ENCODE measurements at places on chromosomes 1 and 21.

DNA sequence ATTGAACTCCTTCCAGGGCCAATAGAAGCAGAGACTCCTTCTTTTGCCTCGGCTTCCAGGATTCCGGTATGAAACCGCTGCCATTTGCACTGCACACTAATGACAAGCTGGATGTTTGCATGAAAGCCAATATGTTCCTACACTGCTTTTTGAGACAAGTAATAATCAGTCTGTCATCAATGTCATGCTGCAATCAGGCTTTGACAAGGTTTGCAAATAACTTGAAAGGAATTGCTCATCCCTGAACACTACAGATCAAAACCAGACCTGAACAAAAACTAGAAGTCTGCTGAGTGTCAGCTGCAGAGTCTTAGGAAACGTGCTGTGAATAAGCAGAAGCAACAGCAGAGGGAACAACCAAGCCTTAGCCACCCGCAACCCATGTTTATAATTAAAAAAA lies 720.7 kb upstream of the CXADR start:
- no peak for DNase-seq

DNA sequence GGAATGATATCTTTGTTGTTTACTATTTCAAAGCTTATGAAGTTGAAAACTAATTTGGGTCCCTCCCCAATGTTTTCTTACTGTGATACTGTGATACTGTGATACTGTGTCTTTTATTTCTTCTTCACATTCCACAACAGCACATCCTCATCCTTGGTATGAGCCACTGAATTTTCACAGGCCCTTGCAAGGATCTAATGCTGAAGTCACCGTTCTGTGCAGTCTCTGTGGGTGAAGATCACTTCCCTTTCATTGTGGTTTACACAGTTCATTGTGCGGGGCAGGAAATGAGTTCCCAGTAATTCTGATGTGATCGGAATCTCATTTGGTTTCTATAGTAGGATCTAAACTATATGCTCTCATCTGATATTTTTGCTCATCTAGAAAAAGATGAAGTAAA lies 32.1 kb upstream of the PAXBP1 start:
- DNase-seq: no peak

DNA sequence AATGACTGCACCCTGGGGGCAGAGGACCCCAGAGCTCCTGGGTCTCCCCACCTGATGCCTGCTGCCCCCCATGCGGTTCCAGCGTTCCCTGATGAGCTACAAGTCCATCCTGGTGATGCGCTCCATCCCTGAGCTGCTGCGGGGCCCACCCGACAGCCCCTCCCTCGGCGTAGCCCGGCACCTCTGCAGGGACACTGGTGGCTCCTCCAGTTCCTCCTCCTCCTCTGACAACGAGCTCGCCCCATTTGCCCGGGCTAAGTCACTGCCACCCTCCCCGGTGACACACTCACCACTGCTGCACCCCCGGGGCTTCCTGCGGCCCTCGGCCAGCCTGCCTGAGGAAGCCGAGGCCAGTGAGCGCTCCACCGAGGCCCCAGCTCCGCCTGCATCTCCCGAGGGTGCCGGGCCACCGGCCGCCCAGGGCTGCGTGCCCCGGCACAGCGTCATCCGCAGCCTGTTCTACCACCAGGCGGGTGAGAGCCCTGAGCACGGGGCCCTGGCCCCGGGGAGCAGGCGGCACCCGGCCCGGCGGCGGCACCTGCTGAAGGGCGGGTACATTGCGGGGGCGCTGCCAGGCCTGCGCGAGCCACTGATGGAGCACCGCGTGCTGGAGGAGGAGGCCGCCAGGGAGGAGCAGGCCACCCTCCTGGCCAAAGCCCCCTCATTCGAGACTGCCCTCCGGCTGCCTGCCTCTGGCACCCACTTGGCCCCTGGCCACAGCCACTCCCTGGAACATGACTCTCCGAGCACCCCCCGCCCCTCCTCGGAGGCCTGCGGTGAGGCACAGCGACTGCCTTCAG lies 35.5 kb downstream of the TRIM11 start:
- no peak for DNase-seq

DNA sequence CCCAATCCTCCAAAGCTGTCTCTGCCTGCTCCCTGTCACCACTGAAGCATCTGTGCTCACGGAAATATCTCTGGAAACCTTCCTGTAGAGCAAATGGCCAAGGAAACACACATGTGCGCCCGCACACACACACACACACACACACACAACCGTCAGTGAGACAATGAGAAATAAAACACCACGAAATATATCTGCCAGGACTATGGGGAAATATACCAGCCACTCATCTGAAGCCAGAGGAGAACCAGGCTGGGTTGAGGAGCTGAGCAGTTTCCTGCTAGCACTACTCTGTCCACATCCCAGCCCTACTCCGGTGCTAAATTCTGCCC lies 25.1 kb upstream of the PLXNA2 start:
- no peak for DNase-seq

GRCh38 chr1:226276077-226276682 lies 32.8 kb downstream of the LIN9 start:
- no peak for DNase-seq

- no peak for DNase-seq
These were observed 43.8 kb downstream of the ACTL8 start for GRCh38 chr1:17798799-17799382.

GRCh38 chr1:25990702-25991395 lies 7.0 kb downstream of the PAFAH2 start:
- no peak for DNase-seq

DNA sequence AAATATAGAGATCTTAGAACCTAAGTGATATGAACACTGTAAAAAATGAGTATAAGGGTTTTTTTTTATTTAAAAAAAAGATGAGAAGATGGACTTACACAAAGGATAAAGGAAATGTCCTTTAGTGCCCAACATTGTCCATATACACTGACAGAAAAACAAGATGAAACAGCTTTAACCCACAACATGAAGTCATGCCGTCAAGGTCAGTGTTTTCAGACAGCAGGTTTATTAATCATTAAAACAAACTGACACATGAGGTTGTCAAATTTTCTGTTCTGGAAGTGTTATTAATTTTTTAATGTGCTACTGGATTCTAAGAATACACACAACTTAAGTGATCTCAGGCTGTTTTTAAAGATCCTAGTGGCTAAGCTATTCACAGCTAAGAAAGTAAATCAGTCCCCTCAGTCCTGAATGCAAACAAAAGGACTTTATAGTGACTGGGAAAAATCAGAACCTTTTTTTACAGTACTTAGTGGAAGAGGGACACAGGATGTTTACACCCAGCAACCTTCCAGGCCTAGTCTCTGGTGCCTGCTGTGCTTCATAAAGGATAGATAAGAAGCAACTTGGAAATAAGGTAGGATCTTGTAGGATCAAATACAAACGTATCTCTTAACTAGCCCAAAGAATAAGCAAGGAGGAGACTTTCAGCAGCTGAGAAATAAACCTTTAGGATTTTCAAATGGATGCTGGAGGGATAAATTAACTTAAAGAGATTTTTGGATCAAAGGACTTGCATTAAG lies 21.9 kb upstream of the PKN2 start:
- DNase-seq: no peak
